NCI-H446 (cell line): ENCODE measurements at places on chromosomes 11 and 22.
A peak's percentile ranks its signal among the peaks of the same experiment; 100 is the strongest.

DNA sequence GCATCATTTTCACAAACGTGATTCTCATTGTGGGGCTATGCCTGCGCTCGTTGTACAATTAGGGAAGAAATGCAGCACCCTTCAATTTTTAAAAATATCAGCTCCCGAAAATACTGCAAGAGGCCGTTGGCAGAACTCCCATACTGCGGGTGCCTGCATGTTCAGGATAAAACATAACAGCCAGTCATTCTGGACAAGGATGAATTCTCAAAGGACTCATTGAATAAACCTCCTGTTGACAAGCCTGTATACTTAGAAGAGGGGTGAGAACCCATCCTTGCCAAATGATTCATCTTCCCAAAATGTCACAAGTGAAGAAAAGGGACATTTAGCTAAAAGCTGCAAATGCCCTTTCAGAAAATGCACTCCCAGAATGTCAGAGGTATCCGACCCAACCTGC lies 141.9 kb downstream of the CSNK2A3 start:
- DNase-seq, result peak; percentile 83

DNA sequence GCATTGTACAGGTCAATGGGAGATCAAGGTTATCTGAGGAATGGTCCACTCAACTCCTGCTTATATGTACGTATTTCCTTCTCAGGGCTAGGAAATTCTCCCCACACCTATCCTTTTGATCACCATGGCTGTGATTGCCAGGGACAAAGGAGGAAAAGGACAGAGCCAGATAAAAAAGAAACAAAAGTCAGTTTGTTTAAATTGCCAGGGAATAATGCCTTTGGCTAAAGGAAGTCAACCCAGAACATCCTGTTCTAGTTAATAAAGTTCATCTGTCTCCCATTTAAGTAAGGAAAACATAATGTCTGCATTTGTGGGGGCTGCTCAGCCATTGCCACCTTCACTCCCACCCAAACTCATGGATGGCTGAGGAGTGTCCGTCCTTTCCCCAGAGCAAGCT lies 124.7 kb downstream of the ME3 start:
- no peak for DNase-seq

DNA sequence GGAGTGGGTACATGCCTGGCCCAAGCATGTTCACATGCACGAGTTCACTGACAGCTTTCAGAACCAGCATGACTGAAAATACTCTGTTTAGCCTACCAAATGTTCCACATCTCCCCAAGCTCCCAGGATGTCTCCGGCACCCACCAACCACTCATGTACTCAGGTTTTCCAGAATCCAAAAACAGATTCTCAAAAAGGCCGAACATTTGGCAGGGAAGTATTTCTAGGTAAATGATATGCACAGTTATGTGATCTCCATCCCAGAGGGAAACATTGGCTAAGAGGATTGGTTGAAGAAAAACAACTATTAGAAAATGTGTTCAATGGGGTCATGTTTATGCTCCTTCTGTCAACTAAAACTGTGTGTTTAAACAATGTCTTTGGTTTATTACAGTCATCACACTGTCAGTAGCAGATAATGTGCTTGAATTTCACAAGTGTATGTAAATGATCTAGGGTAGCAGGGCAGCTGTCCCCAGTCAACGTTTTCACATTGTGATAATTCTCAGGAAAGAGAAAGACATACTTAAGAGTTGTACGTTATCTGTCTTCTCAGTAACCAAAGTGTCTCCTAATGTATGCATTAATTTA lies 52.3 kb downstream of the BARX2 start:
- DNase-seq, result no peak

GRCh38 chr11:65854161-65854592 lies 3.8 kb downstream of the CFL1 start:
- no peak for DNase-seq

GRCh38 chr11:134086376-134086775 lies 17.5 kb downstream of the JAM3 start:
- DNase-seq, result no peak
